Activated CD4-positive, alpha-beta memory T cell treated with anti-CD3 and anti-CD28 coated beads for 36 hours (primary cell): ENCODE measurements at places on chromosomes 2 and 18.

- DNase-seq: peak; percentile 9
These were observed 119.6 kb downstream of the FAM210A start for GRCh38 chr18:13606604-13607254.

DNA sequence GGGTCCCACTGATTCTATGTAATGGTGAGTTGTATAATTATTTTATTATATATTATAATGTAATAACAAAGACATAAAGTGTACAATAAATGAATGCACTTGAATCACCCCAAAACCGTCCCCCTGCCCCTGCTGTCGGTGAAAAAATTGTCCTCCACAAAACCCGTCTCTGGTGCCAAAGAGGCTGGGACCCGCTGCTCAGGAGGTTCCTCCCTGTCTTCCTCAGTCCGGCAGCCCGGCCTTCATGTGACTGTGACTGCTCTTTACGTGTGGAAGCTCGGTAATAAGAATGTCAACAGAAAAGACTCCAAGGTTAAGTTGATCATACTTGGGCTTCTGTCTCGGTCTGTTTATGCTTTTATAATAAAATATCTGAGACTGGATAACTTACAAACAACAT lies 32.7 kb upstream of the ADNP2 start:
- DNase-seq: no peak

DNA sequence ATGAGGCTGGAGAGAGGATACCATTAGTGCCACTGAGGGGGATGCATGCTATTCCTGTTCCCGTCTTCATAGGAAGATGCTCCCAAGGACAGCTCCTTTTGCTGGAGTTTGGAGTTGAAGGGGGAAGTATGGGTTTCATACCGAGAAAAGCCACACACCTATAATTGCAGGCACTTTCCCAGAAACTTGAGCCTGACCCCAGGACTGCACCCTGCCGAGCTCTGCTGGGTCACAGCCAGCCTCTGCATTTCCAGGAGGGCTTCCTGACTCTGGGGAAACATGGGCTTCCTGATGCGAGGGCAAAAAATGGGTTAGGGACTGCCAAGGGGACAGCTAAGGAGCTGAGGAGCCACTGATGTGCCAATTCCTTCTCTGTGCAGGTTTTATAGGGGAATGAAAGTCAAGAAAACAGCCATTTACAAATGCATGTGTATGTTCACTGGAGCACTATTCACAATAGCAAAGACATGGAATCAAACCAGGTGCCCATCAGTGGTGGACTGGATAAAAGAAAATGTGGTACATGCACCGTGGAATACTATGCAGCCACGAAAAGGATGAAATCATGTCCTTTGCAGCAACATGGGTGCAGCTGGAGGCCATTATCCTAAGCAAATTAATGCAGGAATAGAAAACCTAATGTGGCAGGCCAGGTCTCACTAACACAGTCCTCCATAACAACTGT lies 104.5 kb downstream of the ACAA2 start:
- no peak for DNase-seq

GRCh38 chr2:239828192-239828972 lies 196.8 kb downstream of the NDUFA10 start:
- DNase-seq: no peak

- peak; percentile 32 for DNase-seq
These were observed 66.4 kb downstream of the TSHZ1 start for GRCh38 chr18:75276818-75277609.

DNA sequence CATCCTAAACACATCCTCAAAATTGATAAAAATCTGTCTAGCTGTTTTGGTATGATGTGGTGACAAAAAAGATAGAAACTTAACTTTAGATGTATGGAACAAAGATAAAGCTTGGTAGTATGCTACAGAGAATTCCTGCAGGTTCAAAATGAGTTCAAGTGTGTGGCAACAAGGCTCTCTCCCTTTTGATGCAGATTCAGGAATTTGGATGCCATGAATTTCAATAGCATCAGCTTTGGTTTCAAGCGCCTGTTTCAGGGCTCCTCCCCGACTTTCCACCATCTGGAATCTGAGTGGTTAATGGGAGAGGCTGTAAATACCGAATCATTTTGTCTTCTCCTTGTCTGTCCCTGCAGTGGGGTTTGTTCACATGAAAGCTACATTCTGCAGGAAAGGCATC lies 180.6 kb downstream of the MTX2 start:
- no peak for DNase-seq

- DNase-seq: no peak
These were observed 121.7 kb upstream of the SMAD2 start for GRCh38 chr18:48051945-48052840.

DNA sequence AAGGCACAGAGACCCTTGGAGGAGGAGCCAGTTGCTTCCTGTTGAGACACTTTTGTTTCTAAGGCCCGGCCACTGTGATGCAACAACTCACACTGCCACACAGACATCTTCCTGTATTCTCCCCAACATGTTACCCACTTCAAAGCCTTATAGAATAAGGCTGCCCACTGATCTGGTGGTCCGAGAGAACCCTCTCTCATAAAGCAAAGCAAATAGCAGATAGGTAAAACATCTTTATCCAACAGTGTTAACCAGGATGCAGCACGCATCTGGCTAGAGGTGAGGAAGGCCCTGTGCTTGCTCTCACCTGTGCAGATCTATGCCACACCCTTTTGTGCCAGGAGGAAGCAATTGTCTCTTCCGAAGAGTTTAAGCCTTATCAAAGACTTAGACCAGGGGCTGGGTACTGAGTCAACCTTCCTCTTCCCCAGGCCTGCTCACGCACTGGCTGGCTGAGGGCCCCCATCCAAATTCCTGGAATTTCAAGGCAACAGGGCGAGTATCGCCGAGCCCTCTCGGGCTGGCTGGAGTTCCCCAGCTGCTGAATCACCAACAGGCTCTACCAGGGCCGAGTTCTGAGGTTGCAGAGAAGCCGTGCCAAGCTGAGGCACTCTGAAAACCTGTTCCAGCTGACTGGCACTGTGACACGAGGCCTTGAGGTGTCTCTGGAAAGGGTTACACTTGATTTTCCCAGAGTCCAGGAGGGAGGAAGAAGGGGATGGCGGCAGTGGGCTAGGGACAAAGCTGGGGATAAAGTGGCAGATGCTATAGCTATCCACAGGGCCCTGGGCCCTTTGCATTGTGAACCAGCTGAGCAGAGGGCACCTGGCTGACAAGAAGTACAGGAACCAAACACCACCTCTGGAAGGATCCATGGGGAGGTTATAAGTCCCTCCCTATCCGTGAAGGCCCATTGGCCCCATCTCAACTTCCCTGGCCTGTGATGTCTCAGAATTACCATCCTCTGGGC lies 29.3 kb downstream of the TGFA start:
- peak; percentile 54 for DNase-seq

DNA sequence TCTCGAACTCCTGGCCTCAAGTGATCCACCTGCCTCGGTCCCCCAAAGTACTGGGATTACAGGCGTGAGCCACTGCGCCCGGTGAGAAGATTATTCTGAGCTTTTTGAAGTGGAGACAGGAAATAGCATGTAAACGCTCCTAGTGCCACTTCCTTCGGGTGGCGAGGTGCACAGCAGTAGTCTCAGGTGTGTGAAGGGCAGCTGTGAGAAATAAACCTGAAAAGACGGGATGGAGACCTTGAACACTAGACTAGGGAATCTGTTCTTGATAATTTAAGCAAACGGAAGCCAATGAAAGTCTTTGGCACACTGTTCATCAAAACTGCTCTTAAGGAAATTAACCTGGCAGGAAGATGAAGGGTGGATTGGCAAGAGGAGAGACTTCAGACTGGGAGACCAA lies 439 bp upstream of the PLEKHH2 start:
- DNase-seq: peak; percentile 29

DNA sequence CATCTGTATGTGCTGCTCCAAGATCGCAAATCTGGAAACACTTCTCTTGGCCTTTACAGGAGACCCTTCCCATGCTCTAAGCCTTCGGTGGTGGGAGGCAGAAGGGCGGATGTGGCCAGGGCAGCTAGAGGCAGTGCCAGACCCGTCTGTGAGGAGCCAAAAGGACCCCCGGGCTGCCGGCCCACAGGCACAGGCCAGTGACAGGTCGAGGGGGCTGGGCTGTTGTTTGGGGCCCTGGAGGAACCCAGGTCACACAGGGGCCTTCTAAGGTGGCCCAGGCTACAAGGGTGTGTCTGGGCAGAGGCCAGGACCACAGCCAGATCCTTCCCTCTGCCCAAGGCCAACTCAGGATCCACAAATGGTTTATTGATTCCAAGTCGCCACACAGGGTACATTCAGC lies 49.4 kb downstream of the SLC66A2 start:
- no peak for DNase-seq

DNA sequence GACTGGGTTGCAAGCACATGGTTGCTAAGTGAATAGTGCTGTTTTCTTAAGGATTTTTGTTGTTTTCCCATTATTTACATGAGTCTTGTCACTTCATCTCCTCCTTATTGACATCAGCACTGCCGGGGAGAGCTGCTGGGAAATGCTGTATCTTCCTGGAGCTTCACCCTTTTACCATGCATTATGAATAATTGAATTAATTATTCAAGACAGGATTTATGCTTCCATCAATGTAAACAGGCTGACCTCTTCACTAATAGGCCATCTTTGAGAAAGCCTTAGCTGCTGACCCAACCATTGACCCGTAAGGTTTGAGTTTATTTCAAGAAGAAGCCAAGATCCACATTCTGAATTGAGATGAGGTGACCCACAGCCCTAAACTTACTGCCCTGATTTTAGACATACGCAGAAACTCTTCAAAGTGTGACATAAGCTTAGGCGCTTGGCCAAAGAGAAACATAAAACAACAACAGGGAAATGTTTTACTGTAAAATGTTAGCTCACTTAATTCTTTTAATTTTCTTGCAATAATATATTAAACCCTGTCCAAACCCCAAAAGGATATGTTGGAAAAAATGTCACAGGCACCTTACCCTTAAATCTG lies 365.5 kb upstream of the SYT4 start:
- DNase-seq: no peak

- DNase-seq: no peak
These were observed 319.3 kb upstream of the UBE2E3 start for GRCh38 chr2:180660881-180661685.

DNA sequence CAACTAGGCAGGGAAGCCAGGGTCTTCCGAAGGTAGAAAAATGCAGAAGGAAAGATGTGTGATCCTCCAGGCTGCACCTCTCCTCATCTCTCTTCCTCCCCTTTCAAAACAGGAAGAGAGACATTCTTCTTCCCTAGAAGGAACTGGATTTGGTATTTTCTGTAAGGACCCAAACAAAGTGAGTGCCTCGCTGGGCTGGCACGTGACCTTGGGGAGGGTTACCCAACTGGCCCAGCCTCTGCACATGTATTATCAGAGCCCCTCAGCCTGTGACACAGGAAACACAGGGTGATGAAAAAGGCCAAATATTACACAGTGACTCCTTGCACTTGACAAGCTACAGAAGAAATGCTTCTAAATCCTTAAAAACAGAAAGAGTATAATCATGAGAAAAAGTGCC lies 2.3 kb downstream of the HJURP start:
- no peak for DNase-seq

- DNase-seq: no peak
These were observed 60.2 kb downstream of the RND3 start for GRCh38 chr2:150427298-150427697.

DNA sequence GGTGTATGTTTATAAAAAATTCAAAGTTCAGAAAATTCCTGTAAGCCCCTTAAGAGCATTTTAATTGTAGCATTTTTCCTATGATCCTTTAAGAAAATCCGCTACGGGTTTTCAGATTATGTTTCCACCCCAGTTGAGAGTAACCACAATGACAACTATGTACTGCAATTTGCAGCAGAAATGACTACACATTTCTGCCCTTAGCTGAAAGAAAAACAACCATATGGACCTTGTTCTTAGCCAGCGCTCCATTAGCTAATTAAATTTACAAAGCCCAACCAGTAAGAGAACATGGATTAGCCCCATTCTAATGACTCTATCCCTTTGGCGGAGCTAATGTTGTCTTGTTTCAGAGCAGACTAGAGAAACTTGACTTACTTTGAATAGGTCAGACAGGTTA lies 247.6 kb downstream of the SLC8A1 start:
- no peak for DNase-seq
